Esophagus muscularis mucosa (tissue), 4 donors: ENCODE measurements at places on chromosomes 3 and 15. TPM values are rescaled to one million over a fixed set of nuclear protein-coding genes. Genes with fewer than 3 reads are reported as not detected.

DNA sequence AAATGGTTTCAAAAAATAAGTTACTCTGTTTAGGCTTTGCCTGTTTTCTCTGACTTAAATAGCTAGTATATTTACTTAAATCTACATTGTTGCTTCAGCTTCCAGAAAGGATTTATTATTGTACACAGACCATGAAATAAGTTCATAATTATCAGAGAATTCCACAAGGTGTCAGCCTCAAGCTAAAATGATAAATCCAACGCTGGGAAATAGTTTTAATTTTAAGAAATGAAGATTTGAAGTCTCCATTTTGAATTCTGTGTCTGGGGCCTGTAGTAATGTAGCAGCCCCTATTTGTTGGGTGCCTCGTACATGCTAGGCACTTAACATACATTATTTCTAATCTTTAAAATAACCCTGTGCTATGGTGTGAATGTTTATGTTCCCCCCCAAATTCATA, 92.6 kb upstream of the KCNMB2 start:
- no peak for DNase-seq

- DNase-seq = peak; percentile 98
Measured at GRCh38 chr15:98311566-98312188, 336.7 kb upstream of the IGF1R start.

Gene GRIP2
- 0.83 TPM for total RNA-seq

GRCh38 chr3:4814305-4814903, 164.8 kb upstream of the BHLHE40 start:
- no peak for DNase-seq

DNA sequence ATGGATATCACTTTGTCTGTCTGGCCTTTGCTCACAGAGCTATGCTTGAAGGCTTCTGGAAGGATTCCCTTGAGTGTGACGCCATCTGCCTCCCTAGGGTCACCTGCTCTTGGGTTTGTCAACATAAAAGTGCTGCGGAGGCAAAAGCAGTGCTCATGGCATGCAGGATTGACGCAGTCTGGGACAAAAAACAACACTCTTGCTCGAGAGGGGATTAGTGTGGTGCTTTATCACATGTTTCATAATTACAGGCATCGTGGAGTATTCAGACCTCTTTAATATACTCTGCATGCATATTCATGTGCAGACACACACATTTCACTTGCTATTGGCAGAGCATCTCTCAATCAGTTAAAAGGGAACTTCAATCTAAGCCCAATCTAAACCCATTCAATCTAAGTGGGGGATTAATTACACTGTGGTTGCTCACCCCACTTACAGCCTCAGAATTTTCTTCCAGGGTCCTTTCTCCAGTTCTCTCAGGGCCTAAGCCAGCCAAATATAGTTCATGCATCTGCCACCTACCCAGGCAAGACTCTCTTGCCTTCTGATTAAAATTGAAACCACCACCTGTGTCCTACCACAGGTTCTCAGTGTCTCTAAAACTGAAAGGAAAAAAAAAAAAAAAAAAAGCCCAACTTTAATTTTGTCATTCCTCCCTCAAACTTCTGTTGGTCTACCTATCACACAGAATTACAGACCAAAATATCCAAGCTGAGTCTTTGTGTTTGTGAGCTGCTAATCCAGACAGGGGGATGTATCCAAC, 75.6 kb downstream of the BFSP2 start:
- DNase-seq = no peak

DNA sequence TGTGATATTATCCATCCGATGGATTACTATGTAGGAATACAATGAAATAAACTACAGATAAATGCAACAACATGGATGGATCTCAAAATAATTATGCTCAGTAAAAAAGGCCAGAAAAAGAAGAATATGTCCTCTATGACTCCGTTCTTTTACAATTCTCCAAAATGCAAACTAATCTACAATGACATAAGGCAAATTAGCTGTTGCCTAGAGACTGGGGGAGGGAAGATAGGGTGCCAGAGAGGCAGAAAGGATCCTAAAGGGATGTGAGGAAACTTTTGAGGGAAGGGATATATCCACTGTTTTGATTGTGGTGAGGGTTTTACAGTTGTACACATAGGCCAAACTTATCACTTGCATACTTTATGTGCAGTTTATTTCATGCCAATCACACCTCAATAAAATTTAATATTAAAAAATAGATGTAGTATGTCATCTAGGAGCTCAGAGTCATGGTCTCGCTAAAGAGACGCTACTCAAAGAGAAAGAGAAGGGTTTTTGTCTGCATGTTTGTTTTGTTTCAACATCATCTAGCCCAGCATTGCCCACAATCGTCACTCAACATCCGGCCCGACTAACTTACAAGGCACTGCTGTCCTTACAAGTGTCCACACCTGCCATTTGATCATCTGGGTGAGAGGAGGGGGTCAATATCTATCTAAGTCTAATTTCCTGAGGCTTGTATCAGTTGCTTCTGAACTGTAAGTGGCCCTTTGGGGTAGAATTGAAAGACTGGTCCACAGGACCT, 29.5 kb downstream of the HES1 start:
- no peak for DNase-seq

GRCh38 chr15:25233766-25234350, 205.0 kb downstream of the UBE3A start:
- no peak for DNase-seq
